ENCODE measurements at places on chromosomes 1 and 21. TPM values are rescaled to one million over a fixed set of nuclear protein-coding genes. Genes with fewer than 3 reads are reported as not detected.

Gene CALML6
- total RNA-seq: not detected

Gene C1orf52
- total RNA-seq: 7.5 TPM

Gene ZBTB8A
- 3.3 TPM for total RNA-seq

DNA sequence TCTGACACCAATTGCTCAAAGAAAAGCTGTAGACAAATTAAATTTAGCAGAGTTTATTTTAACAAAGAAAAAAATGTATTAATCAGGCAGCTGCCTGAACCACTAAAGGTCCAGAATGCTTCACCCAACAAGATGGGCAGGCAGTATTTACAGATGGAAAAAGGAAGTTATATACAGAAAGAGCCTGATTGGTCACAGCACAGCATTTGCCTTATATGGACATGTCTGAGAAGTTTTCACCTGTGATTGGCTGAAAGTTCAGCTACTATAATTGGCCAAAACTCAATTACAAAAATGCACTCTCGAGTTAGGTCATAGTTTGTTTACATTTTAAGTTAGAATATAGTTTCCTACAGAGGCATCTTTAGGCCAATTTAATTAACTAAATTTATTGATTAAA is 15.1 kb upstream of the FMO1 start:
- DNase-seq: no peak

DNA sequence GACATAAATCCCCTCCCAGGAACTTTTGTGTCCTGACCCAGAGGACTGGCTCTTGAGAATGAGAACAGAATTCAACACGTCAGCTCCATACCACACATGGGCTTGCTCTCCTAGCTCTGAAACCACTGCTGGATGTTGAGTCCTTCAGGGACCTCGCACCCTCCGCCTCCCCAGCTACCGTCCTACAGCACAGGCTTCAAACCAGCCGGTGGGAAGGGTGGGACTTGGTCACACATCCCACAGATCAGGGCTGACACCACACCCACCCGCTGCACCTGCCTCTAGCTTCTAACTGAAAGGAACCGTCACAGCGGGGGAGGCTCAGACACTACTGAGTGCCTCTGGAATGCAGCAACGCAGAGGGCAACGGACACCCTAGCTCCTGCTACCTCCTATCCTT is 24.0 kb downstream of the MRAP start:
- DNase-seq: no peak

- DNase-seq: no peak
These were observed 119.4 kb downstream of the AKT3 start for GRCh38 chr1:243730487-243731150.

Gene TPTE
- not detected for total RNA-seq

Gene FAM110D
- 4.3 TPM for total RNA-seq

GRCh38 chr1:107473065-107473464 is 332.2 kb downstream of the NTNG1 start:
- DNase-seq: no peak
